Activated naive CD4-positive, alpha-beta T cell treated with anti-CD3 and anti-CD28 coated beads, Interleukin-2, amount 50 U/mL, for 16 hours (primary cell): ENCODE measurements at places on chromosomes 3 and 15.

DNA sequence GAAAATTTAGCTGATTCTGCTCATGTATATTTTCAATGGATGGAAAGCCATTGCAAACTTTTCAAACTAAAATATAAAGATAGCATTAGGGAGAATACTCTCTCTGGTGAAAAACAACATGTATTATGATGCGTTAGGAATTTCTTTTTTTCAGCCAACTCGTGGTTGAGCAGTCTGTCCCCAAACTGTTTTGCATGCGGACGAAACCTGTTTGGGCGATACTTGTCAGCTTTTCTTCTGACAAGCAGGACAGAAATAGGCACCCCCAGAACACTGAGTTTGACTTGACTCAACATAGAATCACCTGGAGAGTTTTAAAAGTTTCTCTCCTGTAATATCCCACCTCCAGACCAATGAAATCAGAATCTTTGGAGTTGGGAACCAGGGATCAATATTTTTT is 417.5 kb upstream of the TPRG1 start:
- DNase-seq = no peak

- no peak for DNase-seq
Observed at GRCh38 chr3:109325657-109326056, 9.3 kb upstream of the DPPA2 start.

GRCh38 chr3:101179637-101180036 is 140.7 kb downstream of the IMPG2 start:
- no peak for DNase-seq

DNA sequence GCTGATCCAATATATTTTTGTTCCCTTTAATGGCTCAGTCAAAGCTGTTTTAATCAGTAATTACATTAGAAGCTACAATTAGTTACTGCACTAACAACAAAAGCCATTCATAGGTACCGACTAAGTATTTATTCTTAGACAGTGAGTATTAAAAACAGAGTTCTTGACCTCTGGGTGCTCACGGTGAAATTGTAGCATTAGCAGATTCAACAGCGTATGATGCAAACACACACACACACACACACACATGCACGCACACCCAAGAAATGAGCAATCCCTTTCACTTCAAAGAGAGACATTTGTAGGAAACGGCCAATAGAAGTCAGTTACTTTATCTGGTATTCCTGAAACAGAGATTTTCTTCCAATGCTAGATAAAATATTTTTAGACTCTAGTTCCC is 27.0 kb upstream of the MITF start:
- no peak for DNase-seq

DNA sequence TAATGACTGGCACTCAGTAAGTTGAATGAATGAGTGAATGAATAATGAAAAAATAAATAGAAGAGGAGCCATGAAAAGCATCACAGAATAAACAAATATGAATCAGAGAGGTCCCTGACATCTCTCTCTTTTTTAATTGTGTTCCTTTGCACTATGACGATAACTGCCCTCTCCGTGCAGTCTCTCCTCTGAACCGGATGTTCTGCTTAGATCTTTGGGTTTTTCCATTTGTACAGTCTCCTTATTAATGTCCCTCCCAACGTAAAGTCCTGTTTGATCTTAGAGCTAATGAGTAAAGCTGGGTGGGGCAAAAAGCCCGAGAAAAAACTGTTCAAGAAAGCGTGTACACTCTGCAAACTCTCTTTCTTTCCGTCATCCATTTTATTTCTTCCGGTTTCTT is 28.3 kb upstream of the BHLHE40 start:
- DNase-seq = no peak

- no peak for DNase-seq
Observed at GRCh38 chr3:147962408-147963164, 553.4 kb downstream of the ZIC1 start.
